ENCODE measurements at places on chromosomes 1 and 21.

DNA sequence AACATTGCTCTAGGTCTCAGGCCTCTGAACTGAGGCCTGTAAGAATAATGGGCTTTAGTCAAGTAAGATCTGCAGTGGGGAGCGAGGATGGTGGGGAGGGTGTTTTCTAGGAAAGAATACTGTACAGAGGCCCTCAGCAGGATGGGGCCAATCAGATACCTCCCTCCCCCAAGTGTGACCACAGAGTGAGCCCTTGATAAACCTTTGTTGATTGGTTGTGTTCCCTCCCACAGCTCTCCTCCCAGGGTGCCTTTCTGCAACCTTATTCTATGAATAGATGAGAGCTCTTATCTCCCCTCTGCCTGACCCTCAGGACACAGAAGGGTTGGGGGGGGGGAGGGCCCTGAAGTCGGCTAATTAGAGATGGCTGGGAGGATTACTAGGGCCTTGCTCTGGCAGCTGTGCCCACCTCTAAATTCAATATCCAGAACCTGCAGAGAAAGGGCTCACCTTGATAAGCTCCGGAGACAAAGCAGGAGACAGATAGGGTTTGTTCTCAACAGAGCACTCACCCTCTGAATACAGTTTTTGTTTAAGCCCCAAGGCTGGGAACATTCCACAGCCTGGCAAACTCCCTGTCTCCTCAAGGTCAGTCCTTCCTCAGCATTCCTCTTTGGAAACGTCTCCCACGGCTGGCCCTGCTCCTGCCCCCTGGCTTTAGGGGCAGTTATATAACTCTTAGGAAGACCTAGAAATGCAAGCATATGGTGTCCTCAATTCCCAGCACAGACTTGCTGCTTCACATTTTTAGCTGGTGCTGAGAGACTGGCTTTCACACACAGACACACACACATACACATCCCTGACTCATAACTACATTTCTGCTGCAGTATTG lies 42.9 kb downstream of the ATP1A1 start:
- no peak for DNase-seq

DNA sequence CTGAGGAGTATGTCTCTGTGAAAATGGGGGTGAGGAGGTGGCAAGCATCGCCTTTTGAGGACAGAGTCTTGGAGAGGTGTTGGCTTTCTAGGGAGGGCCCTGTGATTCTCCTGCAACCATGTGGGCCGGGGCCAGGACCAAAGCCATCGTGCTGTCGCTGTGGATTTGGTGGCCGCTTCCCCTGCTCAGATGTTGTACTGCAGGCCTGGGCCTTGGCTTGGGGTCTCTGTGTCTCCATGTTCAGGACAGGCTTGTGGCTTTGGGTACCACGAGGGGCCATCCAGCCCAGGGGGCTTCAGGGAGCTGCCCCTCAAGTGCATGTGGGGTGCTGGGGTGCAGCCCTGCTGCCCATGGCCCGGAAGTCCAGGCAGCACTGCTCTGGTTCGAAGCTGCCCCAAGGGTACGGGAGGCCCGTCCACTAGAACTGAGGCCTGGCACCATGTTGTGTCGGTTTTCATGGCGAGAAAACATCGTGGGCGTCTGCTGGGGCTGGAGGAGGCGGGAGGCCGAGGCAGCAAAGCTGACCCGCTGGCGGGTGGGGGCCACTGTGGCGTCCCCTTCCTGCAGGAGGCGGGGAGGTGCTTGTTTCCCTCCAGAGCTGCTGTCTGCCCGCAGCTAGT lies 55.4 kb downstream of the SKI start:
- DNase-seq = no peak

GRCh38 chr1:160115545-160116282 lies at the start of gene ATP1A2:
ATP1A2 (plus strand) TSS chr1:160115759; CDS start chr1:160115862, 103 bp downstream.
- DNase-seq = no peak

GRCh38 chr1:30657131-30658013 lies 66.0 kb downstream of the MATN1 start:
- DNase-seq = no peak

- DNase-seq = no peak
Observed at GRCh38 chr1:81545734-81546133, 255.0 kb upstream of the ADGRL2 start.

DNA sequence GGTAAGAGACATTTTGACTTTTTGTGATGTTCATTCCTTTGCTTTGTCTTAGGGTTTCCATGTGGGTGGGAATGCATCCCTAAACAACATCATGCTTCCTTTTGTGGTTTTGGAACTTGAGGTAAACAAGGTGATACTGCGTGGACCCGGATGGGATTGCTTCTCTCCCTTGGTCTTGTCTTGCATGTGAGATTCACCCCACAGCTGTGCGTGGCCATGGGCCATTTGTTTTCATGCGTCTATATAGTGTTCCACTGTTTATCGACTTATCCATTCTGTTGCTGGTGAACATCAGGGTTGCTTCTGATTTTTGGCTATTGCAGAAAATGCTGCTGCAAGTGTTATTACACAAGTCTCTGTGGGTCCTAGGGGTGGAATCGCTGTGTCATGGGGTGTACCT lies 21.1 kb downstream of the CRYAA start:
- no peak for DNase-seq

DNA sequence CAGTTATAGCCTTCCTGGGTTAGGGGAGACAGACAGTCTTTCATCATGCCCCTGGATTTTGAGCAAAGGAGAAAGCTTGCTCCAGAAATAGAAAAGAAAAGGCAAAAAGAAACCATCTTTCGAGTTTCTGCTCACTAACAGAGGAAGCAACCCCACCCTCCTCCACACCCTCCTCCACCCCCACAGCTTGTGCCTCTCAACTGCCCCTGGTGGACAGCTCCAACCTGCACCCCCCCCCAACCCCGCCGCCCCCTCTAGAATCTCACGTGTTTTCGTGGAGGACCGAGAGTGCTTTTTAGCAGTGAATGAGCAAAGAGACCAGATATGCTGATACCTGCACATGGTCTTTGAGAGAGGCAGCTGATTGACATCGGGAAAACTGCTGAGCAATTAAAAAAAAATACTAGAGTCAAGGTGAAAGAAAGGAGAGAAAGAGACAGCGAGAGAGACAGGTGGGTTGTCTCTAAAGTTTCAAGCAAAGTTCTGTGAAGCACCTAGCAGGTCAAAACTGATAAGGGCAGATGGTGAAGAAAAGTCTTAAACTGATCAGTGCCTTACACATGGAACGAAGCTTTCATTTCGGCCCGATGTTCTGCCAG lies 358.3 kb downstream of the KIF26B start:
- DNase-seq = no peak

- DNase-seq = no peak
Observed at GRCh38 chr1:30183006-30183405, 540.4 kb downstream of the MATN1 start.

GRCh38 chr1:86948212-86948611 lies 33.8 kb downstream of the HS2ST1 start:
- DNase-seq = no peak

DNA sequence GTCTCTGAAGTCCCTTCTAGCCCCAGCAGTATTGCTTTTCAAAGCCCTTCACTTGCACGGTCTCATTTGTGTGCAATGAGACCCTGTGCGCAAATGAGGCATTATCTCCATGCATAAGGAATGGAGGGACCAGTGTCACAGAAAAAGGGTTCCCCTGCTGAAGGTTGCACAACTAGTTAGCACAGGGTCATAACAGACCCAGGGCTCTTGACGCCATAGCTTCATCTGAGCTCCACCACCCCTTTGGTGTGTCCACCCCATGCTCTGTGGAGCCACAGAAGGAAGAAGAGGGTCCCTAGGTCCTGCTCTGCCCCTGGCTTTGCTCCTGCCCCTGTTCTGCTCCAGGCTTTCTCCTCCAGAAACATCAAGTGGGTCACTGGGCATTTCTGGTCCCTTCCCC lies 12.6 kb downstream of the SH2D2A start:
- DNase-seq = no peak

- DNase-seq = no peak
Observed at GRCh38 chr21:28066076-28066475, 926.6 kb downstream of the LTN1 start.

- peak; percentile 25 for DNase-seq
Observed at GRCh38 chr1:204506201-204506968, 9.8 kb upstream of the MDM4 start.

- no peak for DNase-seq
Observed at GRCh38 chr1:229149435-229149834, 121.5 kb upstream of the RAB4A start.

- DNase-seq = no peak
Observed at GRCh38 chr1:24828887-24829192, 83.6 kb downstream of the CLIC4 start.

GRCh38 chr1:9291914-9292360 lies 757 bp upstream of the SPSB1 start:
- no peak for DNase-seq

GRCh38 chr1:24257373-24257772 lies 61.8 kb upstream of the GRHL3 start:
- no peak for DNase-seq

DNA sequence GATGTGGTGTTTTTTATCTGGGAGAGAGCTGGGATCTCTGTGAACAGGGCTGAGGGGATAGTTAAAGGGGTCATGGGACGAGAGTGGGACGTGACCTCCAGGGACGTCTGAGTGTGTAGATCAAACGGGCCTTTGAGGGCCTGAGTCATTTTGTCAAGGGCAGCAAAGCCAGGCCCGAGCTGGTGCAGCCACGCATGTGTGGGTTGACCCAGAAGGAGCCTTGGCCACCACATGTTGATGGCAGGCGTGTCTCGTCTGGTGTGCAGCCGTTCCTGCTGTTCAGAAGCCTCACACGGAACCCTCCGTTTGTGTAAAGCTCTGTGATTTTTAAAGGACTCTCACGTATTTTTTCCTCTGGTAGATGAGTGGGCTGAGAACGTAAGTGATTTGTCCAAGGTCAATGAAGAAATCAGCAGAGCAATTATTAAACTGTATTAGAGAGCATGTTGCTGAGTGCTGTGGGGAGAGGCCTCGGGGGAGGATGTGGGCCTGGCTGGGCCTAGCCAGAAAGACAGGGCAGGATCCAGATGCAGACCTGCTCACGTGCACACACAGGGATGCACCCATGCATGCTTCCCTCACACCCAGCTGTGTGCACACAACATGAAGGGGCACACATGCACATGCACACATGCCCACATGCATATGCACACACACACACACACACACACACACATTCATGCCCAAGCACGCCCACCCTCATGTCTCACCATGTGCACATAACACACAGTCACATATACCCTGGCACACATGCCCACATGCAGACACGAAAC lies 89.8 kb downstream of the AJAP1 start:
- no peak for DNase-seq

DNA sequence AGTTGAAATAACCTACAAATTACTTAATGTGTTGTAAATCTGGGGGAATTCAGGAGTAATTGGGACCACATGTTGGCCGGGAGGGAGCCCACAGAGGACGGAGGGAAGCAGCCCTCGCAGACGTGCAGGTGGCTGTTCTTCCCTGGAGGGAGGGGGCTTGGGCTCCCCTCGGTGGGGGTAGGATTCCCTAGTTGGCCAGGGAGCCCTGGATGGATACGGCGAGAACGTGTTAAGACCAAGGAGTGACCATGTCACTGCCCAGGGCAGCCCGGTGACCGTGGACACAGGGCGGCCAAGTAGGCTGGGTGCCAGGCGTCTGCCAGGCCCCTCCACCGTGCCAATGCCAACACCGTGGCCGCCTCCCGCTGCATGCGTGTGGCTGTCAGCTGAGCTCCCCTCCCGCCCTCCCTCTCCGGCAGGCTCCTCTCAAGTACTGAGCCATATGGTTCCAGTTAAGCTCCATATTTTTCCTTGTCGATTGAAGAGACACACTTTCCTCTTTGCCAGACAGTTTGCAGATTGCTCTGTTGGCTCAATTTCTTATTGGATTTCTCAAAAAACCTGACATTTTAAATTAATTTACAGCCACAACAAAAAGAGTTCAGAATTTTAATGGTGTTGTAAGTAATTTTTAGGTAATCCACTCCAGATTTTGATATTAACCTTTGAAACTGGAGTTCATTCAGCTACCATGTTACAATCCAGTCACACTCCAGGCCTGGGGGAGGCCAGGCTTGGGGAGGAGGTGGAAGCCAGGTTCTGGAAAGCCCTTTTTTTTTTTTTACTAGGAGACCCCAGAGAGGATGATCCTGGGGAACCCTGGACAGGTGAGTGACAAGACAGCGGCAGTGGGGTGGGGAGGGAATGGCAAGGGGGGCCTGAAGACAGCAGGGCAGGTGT lies 71.2 kb downstream of the CASZ1 start:
- no peak for DNase-seq

GRCh38 chr1:33836911-33837310 lies 27.0 kb upstream of the HMGB4 start:
- DNase-seq = no peak
